Stimulated activated CD4-positive, alpha-beta T cell treated with anti-CD3 and anti-CD28 coated beads, Interleukin-4, amount 100 ng/mL, for 4 hours (primary cell): ENCODE measurements at places on chromosomes 3 and 15.

- no peak for DNase-seq
These were observed 577.6 kb upstream of the MDFIC2 start for GRCh38 chr3:70890020-70890394.

GRCh38 chr3:152737021-152737908 lies 97.7 kb upstream of the P2RY1 start:
- DNase-seq, result no peak

DNA sequence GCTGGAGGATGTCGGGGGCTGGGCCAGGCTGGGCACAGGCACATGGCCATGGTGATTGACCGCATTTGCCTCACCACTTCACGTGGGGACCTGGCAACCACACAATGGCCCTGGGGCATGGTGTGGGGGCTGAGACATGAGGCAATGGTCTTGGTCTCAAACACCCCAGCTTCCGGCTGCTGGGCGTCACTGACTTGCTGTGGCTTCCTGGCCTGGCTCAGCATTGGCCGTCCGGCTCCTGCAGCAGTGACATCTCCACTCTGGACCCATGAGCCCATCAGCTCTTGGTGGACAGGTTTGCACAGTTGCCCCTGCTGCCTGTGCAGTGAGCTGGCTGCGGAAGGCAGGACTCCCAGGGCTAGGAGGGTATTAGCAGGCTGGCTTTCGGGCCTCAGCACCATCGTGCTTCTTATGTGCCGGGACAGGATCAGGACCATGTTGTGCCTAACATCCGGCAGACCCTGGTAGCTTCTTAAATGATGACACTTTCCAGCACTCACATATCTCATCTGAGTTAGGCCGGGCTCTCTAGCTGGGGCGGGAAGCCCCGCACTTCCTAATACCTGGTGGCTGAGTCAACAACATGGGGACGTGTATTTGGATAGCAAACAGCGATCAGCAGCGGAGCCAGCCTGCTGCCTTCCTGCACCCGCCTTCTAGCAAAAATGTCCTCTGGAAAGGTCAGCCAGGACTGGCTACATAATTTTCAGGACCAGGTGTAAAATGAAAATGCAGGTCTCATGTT lies 34.1 kb downstream of the ZNF710 start:
- no peak for DNase-seq

GRCh38 chr15:55681631-55682030 lies 61.3 kb downstream of the PRTG start:
- no peak for DNase-seq

DNA sequence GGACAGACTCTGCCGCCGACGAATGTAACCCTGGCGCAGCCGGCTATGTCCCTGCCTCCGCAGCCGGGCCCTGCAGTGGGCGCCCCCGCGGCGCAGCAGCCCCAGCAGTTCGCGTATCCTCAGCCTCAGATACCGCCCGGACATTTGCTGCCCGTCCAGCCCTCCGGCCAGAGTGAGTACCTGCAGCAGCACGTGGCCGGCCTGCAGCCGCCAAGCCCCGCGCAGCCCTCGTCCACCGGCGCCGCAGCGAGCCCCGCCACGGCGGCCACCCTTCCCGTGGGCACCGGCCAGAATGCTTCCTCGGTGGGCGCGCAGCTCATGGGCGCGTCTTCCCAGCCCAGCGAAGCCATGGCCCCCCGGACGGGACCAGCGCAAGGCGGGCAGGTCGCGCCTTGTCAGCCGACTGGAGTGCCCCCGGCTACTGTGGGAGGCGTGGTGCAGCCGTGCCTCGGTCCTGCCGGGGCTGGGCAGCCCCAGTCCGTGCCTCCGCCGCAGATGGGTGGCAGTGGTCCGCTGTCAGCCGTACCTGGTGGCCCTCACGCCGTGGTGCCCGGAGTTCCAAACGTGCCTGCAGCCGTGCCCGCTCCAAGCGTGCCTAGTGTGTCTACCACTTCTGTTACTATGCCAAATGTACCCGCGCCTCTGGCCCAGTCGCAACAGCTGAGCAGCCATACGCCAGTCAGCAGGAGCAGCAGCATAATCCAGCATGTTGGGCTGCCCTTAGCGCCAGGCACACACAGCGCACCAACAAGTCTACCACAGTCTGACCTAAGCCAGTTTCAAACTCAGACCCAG lies 2.4 kb downstream of the TSC22D2 start:
- peak; percentile 13 for DNase-seq

DNA sequence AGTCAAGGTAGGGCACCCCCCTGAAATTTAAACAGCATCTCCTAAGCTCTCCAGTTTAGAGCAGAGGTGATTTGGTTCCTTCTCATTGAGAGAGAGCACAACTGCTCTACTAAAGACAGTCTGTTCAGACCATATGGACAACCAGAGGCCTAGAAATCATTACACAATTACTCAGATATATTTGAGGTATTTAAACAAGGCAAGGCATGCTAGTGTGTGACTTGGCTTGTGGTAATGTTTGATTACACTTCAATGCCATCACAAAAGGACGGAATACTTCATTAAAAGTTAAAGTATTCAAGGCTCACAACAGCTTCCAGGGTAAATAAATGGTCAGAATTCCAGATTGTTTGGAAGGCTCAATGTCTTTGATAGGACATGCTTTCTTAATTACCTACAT lies 110.2 kb downstream of the LRTM1 start:
- no peak for DNase-seq

- no peak for DNase-seq
These were observed 175.3 kb upstream of the HES1 start for GRCh38 chr3:193960487-193961274.

DNA sequence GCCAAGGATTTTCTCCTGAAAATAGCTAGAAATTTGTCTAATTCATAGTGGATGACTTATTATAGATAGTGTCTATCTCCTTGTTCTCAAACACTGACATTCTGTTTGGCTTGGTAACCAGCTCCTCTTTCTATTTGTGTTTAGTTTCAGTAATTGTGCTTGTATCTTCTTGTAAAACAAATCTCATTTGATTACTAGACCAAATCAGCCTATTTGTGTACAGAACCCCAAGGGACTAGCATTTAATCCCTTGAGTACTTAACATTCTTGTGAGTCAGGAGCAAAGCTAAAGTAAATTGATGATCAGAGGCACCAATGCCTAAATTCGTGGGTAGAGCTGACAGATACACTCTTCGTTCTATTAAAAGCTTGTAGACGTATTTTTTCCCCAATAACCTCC lies 306.5 kb upstream of the SLITRK3 start:
- DNase-seq, result no peak

DNA sequence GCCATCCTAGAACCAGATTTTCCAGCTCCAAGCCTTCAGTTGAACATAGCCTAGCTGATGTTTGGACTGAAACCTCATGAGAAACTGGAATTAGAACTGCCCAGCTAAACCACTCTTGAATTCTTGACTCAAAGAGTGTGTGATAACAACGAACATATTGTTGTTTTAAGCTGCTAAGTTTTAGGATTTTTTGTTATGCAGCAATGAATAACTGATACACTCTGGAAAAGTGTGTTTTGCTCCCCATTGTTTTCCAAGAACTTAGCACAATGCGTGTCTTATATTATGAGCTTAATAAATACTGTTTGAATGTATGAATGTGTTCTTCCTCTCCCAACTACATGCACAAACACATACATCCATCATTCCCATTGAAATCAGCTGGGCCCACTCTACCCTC lies 379.6 kb downstream of the EDEM1 start:
- DNase-seq, result no peak

GRCh38 chr3:131453533-131453932 lies 49.2 kb downstream of the MRPL3 start:
- no peak for DNase-seq

GRCh38 chr15:39756806-39757522 lies 25.7 kb downstream of the FSIP1 start:
- no peak for DNase-seq

GRCh38 chr15:41333026-41333562 lies 413 bp downstream of the NUSAP1 start:
- no peak for DNase-seq

DNA sequence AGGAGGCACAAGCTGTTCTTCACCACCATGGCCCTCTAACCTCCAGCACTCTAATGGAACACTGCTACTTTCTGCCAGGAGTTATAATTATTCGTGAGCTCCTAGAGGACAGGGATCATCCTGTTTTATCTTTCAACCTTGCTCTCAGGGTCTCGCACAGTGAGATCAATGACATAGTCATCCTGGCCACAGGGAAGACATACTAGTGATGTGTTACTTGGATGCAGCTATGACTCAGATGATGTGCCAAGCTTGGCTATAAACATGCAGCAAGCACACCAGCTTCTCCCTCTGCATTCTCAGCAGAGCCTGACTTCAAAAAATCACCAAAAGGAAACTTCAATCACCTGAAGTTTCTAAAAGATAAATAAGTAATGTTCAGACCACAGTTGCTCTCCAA lies 203.8 kb upstream of the HES1 start:
- no peak for DNase-seq

DNA sequence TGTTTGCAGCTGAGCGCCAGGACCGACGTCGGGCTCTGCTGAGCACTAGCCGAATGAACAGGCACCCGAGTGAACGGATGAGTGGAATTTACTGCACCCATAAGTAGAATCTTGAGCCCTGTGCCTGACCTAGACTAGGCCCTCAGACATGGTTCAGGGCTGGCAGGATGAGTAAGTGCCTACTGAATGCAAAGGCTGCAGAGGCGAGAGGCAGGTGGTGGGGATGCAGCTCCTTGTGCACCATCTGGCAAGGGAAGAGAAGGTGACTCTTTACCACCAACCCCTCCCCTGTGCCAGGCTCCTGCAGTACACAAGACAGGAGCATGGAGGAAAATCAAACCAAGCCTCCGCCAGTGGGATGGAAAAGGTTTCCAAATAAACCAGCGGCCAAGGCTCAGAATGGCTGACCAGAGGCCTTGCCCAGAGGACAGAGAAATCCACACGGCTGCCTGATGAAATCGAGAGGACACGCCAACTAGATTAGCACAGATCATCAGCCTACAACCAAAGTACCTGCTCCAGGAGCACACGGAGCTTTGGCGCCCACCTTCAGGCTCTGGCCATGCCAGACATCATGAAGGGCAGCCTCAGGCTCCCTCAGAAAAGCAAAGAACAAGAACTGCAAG lies 141.7 kb upstream of the IQSEC1 start:
- DNase-seq, result no peak

- no peak for DNase-seq
These were observed 25.5 kb upstream of the CP start for GRCh38 chr3:149247008-149247710.

DNA sequence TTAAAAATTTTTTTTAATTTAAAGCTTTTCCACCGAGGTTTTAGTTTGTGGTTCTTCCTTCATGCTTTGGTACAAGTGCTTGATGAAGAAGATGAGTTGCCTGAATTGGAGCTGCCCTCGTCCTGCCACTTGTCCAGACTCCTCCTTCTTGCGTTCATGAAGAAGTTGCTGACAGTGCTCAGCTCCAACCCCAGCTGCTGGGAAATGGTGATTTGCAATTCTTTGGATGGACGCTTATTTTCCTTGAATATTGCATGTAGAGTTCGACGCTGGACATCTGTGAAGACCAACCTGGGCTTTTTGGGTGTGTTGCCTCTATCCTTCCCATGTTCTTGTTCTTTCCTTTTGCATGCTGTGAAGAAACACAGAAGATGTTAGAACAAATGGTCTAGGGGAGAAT lies 32.6 kb downstream of the ONECUT1 start:
- DNase-seq, result no peak

DNA sequence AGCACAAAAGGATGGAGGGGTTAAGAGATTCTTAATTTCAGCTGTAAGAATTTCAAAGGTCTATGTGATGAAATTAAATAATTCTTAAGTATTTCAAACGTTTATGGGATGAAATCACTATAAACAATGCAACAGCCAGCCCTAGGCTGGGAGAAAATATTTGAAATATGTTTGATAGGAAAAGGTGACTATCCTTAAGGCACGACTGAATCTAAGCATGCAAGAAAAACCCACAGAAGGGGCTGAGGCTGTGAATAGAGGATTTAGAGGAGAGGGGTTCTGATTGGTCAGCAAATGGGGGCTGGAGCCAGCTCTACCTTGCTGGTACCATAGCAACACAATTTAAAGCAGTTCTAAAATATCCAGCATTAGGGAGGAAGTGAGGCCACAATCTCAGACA lies 220.8 kb upstream of the ATP10A start:
- no peak for DNase-seq

DNA sequence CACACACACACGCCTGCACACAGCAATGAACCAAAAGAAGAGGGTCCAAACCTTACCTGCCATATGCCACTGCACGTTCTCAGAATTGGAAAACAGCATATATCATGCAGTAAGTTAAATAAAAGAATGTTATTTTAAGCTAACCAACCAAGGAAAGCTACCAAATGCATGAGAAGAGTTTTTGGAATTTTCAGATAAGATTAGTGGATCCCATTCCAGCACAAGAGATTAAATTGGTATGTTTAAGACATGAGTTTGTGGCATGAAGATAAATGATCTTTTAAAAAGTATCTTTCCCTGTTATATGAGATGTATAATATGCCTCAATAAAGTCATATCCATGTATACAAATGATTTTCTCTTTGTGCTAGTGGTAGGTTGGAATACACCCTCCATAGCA lies 811.4 kb downstream of the NR2F2 start:
- no peak for DNase-seq

DNA sequence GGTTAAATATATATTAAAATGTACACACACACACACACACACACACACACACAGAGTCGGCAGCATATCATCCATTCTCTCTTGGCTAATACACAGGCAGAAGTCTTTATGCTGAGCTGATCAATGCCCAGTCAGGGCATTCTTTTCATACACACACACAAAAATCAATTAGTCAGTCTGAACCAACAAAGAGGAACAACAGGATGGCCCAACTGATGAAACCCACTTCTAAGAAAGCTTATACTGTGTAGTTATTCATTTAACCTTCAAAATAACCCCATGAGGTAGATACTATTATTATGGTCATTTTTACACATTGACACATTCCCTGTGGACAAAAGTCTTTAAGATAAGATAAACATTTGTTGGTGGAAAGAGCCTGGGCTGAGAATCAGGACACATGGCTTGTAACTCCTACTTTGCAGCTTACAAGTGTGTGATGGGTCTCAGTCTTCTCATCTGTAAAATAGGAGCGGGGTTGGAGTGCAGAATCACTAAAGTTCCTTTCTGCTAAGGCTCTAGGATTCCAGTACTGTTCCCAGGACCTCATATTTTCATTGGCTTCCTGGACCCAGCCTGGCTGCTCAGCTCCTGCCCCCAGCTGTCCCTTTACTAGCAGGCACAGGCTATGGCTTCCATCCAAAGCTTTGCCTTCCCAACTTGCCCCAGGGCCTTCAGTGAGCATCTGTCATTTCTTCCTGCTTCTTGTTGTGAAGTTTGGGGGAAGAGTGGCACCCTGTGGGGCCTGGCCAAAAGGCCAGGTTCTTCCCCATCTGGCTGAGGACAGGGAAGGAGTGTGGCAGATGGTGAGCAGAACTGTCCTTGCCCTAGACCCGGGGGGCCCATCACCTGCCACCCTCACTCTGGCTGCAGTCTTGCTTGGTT lies 27.2 kb upstream of the GLCE start:
- DNase-seq, result no peak

DNA sequence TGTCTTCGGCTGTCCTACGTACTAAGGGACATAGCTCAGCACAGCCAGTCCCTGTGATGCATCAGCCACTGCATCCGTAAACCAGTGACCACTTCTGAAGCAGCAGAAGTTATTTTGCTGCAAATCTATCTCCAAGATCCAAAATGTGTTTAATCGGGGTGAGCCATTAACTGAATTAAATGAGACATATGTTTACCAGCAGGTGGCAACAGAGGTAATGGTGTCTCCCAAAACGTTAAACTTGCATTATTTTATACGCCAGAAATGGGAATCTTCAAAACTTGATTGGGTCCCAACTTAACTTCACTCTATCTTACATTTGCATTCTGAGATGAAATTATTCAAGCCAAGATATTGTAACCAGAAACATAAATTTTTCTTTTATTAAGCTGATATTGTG lies 75.3 kb upstream of the BOC start:
- DNase-seq, result no peak
